ENCODE measurements at places on chromosomes 2 and 18. TPM values are rescaled to one million over a fixed set of nuclear protein-coding genes. Genes with fewer than 3 reads are reported as not detected.

The CYP27C1 gene
- 0.03 TPM for polyA plus RNA-seq

GRCh38 chr2:237472909-237473877, 13.9 kb upstream of the MLPH start:
- DNase-seq, result no peak

DNA sequence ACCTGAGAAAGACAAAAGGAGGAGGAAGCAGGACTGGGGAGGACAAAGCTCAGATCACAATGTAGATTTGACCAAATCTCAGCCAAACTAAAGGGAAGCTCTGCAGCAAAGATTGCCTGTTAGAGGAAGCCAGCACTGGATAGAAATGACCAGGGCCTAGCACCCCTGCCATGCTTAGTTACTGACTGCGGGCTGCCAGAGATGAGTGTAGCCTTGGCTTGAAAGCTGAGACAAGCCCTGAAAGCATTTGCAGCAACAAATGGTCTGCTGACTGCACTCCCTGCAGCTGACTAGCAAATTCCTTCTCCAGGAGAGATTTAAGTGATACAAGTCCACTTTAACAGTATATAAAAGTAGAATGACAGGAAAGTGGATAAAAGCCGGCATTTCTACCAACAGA, 140.9 kb upstream of the CRIM1 start:
- DNase-seq, result no peak

GRCh38 chr2:20148923-20149702, 75.8 kb downstream of the SDC1 start:
- DNase-seq, result no peak

The SIGLEC15 gene
- polyA plus RNA-seq, result not detected

DNA sequence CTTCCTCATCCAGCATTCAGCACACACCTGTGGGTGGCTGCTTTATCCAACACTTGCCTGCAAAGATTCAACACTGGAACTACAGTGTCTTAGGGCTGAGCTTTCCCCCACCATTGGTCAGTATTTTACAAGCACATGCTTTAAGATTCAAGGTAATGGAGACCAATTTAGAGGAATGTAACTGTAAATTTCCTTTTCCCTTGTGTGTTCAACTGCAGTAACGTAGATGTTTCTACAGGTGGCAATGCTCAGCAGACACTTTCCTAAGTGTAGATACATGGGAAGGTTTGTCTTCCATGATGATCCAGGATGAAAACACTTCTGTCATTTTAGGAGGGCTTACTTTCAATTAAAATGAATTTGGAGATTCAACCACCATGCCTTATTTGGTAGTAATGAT, 143.6 kb upstream of the PXDN start:
- DNase-seq, result no peak

The SCG2 gene
- polyA plus RNA-seq, result 0.05 TPM

DNA sequence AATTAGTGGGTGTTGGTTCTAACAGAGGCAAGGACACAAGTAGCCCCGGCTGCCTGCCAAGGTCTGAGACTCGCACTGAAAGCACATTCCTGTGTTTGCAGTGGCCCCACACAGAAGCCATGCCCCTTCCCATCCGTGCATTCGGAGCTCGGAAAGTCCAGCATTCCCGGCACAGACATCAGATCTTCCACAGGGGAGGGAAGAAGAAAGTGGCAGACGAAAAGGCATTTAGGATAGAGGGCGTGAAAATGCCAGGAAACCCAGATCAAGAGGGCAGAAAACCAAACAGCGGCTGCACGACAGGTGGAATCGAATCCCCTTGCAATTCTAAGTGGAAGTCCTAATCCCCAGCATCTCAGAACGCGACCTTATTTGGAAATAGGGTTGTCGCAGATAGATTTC, 105.5 kb upstream of the ASB18 start:
- no peak for DNase-seq

- no peak for DNase-seq
Observed at GRCh38 chr2:161580426-161580825, 43.8 kb upstream of the SLC4A10 start.

GRCh38 chr2:159150280-159150746, 136.2 kb downstream of the WDSUB1 start:
- no peak for DNase-seq

The TLX2 gene
- not detected for polyA plus RNA-seq

- no peak for DNase-seq
Observed at GRCh38 chr2:163953390-163953907, 217.6 kb upstream of the FIGN start.

The CHN1 gene
- 1.8 TPM for polyA plus RNA-seq

The RGPD3 gene
- 0.09 TPM for polyA plus RNA-seq

The ZSWIM2 gene
- polyA plus RNA-seq, result not detected

DNA sequence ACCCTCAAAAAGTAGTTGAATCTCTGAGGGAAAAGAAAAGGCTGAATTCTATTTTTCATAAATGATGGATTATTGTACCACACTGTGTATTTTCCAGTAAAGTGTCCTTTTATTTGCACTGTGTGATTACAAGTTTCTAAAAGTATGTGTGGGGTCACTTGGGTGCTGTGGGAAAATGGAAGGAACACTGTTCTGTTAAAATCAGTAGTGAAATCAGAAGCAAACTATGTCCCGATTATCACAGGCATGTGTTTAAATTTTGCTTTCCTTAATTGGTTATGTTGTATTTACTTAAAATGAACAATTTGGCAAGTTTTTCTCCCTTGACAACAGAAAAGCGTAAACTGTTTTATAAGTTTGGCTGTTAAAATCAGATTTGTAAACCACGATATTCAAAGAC, 353.1 kb downstream of the ARHGAP15 start:
- DNase-seq, result no peak

DNA sequence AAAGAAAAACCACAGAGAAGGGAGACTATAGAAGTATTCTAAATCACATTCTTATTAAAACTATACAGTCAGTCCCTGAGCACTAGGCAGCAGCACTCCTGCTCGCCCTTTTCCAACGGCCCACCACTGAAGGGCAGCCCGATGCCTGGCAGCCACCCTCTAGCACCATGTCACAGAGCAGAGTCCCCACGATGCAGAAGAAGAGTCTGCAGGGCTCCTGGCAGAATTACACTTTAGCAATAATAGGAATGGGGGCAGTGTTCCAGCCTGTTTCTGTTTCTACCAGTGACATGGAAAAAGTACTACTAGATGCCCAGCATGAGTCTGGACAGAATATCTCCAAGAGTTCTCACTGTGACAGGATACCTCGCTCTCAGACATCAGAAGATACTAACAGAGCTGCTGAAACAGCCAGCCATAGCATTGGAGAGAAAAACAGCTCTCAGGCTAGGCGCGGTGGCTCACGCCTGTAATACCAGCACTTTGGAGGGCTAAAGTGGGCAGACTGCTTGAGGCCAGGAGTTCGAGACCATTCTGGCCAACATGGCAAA, 87.6 kb downstream of the C2orf74 start:
- DNase-seq, result no peak

Data from psoas muscle (tissue), 8 donors.